SIG-M5 (cell line): ENCODE measurements at places on chromosomes 2 and 18.

- DNase-seq, result no peak
These were observed 90.9 kb downstream of the ANKRD44 start for GRCh38 chr2:197219636-197220035.

GRCh38 chr2:23385351-23385747 lies 370 bp downstream of the KLHL29 start:
- DNase-seq, result no peak

- DNase-seq, result no peak
These were observed at the start of gene CLASP1 for GRCh38 chr2:121649149-121649595. Gene CLASP1, minus strand, starts transcription at chr2:121649462. Its CDS starts 43,567 bp downstream, at chr2:121605895.

DNA sequence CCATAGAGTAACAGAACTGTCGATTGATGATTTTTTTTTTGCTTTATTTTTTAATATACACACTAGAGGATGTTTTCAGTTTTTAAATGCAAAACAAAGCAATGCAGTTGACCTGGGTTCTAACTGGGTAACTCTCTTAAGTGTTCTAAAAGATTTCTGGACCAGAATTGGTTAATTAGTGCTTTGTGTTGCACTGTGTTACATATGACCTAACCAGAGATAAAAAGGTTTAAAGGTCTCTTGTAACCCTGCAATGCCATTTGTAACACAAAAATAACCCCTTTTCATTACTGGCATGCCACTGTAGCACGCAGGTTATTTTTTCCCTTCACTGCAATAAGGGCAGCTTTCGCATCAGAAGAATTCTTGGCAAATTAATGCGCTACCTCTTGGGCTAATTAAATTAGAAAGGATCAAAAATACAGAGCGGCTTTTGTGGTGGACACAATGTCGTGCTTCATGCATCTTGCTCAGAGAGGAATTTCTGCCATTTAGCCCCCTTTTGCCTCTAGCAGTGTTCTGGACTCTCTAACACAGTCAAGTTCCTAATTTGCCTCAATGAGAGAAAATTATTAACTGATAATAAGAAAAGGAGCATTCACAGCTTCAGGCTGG lies 250.8 kb upstream of the ZEB2 start:
- no peak for DNase-seq

DNA sequence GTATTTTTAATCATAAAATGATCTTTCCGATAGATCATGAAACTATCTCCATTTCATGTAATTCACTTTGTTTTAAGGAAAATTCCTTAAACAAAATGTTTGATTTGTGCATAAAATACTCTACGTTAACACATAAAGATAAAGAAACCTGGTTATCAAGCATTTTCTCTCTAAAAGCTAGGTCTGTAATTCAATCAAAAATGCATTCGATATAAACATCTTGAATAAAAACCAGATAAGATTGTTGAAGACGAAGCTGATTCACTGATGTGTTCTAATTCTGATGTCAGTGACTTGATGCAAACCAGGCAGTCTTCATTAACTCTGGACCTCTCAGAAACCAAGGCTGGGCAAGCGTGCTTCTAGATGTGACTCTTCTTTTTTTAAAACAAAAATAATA lies 245.2 kb downstream of the CTNNA2 start:
- DNase-seq, result no peak

DNA sequence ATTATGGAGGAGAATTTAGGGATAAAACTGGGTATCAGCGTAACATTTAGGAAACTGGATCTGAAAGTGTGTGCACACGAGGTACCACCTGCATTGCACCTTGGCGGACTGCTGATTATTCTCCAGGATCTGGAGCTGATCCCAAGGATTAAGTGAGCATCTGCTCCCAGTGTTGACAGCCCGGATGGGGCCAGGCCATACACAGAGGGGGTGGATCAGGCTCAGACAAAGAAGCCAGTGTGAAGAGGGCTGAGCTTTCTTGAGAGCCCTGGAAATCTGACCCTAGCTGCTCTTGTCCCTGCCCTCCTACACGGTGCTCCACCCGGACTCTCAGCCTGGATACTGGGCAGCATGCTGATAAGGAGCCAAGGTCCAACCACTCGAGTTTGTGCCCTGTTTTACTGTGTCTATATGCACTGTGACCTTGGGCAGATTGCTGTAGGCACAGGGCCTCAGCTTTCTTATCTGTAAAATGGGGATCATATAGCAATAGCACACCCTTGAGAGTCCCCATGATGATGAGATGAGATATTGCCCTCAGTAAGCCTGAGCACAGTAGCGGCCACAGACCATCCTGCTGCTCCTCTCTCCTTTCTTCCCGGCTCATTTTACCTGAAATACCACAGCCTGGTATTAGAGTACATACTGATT lies 396.8 kb upstream of the CELF4 start:
- DNase-seq, result no peak

DNA sequence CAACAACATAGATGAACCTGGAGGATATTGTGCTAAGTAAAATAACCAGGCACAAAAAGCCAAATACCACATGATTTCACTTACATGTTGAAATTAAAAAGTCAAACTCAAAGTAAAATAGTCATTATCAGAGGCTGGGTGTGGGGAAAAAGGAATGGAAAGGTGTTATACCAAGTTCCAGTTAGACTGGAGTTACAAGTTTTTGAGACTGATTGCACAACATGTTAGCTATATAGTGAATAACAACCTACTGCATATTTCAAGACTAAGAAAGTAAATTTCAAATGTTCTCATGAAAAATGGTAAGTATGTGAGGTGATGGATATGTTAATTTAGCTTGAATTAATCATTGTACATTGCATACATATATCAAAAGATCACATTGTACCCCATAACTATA lies 116.8 kb upstream of the HNMT start:
- DNase-seq, result no peak

DNA sequence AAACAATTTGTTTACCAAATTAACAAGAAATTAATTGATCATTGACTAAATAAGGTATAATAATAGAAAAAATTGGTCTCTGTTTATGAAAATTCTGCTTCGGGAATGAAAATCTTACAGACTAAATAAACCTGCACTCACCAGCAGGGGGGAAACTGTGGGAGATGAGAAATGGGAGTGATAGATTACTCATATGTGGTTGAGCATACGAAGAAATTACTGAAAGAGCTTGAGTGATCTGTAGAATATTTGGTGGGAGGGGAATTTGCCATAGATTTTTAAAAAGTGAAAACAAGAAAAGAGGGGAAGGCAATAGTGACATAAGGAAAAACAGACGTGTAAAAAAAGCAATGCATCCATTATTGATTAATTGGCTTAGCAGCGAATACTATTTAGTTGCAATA lies 2.2 kb downstream of the HMSD start:
- no peak for DNase-seq

GRCh38 chr2:197266477-197266876 lies 44.1 kb downstream of the ANKRD44 start:
- no peak for DNase-seq
